ENCODE measurements at places on chromosomes 3 and 15. TPM values are rescaled to one million over a fixed set of nuclear protein-coding genes. Genes with fewer than 3 reads are reported as not detected.

LRRIQ4 gene
- total RNA-seq, result 0.26 TPM

- H3K27ac ChIP-seq, result no peak overlapping the region
- no peaks in the 10 kb centered on the region for H3K27me3 ChIP-seq
- H3K4me1 ChIP-seq, result no peaks in the 10 kb centered on the region
- no peak overlapping the region for H3K4me3 ChIP-seq
These were observed 265.8 kb upstream of the PPP2R3A start for GRCh38 chr3:135699741-135700140.

DNA sequence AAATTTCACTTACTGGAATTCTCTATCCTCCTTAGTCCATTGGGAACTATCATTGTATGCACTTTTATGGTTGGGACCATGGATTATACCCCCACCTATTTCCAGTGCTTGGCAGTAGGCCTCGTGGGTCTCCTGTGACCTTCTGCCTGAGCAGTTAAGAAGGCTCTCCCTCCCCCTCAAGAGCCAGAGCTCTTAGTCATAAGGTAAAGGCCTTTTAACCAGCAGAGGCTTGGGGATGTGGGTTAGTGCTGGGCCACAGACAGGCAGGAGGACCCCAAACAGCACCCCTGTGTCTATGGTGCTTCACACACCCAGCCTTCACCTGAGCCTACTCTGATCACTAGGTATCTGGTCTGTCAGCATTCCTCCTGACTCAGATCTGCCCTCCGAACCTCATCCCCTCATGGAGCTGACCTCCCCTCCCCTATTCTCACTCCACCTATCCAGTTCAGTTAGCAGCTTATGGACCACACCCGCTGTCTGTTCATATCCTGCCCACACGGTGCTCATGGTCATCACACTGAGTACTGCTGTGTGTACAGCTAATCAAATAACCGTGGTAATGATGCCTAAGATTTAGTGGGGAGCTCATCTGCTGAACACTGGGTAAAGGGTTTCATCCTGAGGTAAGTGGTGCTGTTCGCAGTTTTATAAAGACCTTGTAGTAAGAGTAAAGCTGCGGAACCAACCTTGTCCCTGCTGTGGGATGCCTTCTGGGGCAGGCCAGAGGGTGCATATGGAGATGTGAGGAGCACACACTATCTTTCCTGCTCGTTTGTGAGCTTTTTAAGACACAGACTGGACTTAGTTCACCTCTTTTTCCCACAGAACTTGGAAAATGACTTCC lies 40.9 kb downstream of the KLHL18 start:
- no peaks in the 10 kb centered on the region for H3K4me1 ChIP-seq
- peaks cover 29% of the 10 kb centered on the region for H3K36me3 ChIP-seq
- no peak overlapping the region for H3K4me3 ChIP-seq
- peak; percentile 21 for DNase-seq
- H3K27me3 ChIP-seq, result no peaks in the 10 kb centered on the region
- no peak overlapping the region for H3K27ac ChIP-seq

MST1R gene
- total RNA-seq, result 5.3 TPM

- H3K4me3 ChIP-seq, result peak overlapping the region; percentile 77
- H3K36me3 ChIP-seq, result no peaks in the 10 kb centered on the region
- DNase-seq, result no peak
These were observed 31.6 kb upstream of the OR5K4 start for GRCh38 chr3:98322101-98322500.

SNX22 gene
- 4.8 TPM for total RNA-seq

MUC4 gene
- 1.2 TPM for total RNA-seq

DNA sequence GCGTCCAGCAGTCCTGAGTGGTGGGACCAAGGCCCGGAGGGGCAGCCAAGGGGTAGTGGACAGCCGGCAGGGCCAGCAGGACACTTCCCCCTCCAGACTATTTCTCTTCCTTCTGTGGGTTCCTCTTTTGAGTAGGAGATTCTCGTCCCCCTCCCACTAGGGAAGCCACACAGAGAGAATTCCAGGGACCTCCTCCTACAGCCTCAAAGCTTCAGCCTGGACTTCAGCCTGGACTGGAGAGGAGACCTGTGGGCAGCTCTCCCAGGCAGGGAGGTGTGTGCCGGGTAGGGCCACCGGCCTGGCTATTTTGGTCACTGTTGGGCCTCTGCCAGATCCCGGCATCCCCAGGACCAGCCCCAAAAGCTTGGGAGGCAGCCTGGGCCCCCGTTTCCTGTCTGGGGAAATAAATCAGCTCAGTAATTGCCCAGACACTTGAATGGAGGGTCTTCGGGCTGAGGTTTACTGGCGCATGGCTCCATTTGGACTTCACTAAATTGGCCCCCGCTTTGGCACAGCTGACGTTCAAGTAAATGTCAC lies 1.3 kb downstream of the SLC6A6 start:
- H3K4me3 ChIP-seq, result peak overlapping the region; percentile 95
- peaks cover 18% of the 10 kb centered on the region for H3K36me3 ChIP-seq
- no peak overlapping the region for H3K27ac ChIP-seq
- DNase-seq, result no peak

GRCh38 chr3:23435904-23436303 lies 232.8 kb downstream of the UBE2E2 start:
- peaks cover 8% of the 10 kb centered on the region for H3K4me1 ChIP-seq
- DNase-seq, result no peak
- no peak overlapping the region for H3K27ac ChIP-seq
- no peaks in the 10 kb centered on the region for H3K27me3 ChIP-seq

GRCh38 chr15:90421527-90421926 lies 33.5 kb downstream of the IQGAP1 start:
- no peak for DNase-seq
- H3K27ac ChIP-seq, result no peak overlapping the region
- no peaks in the 10 kb centered on the region for H3K27me3 ChIP-seq
- H3K4me3 ChIP-seq, result no peak overlapping the region

ISL2 gene
- 0.33 TPM for total RNA-seq

- H3K4me1 ChIP-seq, result no peaks in the 10 kb centered on the region
- H3K36me3 ChIP-seq, result peaks cover 5% of the 10 kb centered on the region
- no peaks in the 10 kb centered on the region for H3K27me3 ChIP-seq
- no peak for DNase-seq
- H3K4me3 ChIP-seq, result no peak overlapping the region
These were observed 8.8 kb upstream of the MUC20 start for GRCh38 chr3:195711813-195712534.

DNA sequence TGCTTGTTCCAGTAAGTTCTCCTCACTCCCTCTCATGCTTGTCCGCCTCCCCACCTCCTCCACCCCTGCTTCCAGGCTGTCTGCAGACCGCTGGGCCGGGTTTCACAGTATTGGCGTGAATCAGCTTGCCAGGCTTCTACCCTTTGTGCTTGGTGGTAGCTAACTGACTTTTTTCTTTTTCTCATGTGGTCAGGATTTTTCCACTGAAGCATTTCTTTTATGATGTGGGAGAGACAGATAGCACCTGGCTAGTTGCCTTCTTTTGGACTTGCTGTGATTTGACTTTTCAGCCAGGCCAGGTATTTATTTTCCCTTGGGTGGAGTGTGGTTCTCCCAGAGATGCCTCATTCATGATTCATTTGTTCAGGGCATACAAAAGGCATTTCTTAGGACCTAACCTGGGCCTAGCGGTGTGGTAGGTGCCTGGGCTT lies 60.6 kb downstream of the ST6GAL1 start:
- no peaks in the 10 kb centered on the region for H3K27me3 ChIP-seq
- H3K4me1 ChIP-seq, result peaks cover 6% of the 10 kb centered on the region
- DNase-seq, result no peak

SLC28A1 gene
- total RNA-seq, result not detected

GRCh38 chr3:37718632-37719031 lies 143.0 kb upstream of the CTDSPL start:
- H3K4me3 ChIP-seq, result no peak overlapping the region
- no peak overlapping the region for H3K27ac ChIP-seq

- H3K27me3 ChIP-seq, result no peaks in the 10 kb centered on the region
- no peak overlapping the region for H3K27ac ChIP-seq
- DNase-seq, result no peak
- no peak overlapping the region for H3K4me3 ChIP-seq
- H3K36me3 ChIP-seq, result peaks cover 3% of the 10 kb centered on the region
These were observed 22.8 kb upstream of the ALDH1A3 start for GRCh38 chr15:100856867-100857266.

STARD5 gene
- 2.4 TPM for total RNA-seq

DNA sequence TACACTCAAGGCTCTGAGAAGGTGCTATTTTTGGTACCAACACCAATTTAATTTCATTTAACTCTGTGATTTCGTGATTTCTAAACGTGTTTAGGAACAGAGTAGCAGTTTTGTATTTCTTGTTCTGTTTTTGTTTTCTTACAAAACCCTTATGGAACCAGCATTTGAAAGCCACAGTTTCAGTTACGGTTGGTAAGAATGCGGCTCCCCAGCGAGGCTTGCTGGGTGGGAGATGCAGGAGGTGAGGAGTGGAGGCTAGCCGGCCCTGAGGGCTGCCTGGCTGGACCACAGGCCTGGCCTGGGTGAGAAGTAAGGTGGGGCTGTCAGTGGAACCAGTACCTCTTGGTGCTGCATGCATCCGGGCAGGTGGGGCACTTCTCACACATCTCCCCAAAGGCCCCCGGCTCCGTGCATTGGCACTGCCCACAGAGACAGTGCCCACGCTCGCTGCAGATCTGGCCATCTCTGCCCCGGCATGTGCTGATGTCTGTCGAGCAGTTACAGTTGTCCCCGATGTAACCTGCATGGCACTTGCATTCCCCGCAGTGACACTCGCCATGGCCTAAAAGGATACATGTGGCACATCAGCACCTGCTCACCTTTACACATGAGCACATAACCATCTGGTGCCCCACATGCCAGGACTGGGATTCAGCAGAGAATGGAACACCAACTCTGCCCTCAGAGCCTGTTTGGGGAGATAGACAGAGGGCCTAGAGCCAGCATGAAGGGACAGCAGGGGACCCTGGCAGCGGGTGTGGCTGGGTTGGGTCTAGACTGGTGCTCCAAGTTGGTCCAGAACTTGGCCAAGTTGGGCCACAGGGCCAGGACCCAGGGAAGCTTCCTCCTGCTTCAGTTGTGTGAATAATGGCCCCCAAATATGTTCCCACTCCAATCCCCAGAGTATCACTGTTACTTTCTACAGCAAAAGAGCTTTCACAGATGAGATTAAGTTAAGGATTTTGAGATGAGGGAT lies 43.4 kb downstream of the UMPS start:
- peaks cover 74% of the 10 kb centered on the region for H3K36me3 ChIP-seq
- no peak overlapping the region for H3K4me3 ChIP-seq
- H3K27me3 ChIP-seq, result no peaks in the 10 kb centered on the region

DNA sequence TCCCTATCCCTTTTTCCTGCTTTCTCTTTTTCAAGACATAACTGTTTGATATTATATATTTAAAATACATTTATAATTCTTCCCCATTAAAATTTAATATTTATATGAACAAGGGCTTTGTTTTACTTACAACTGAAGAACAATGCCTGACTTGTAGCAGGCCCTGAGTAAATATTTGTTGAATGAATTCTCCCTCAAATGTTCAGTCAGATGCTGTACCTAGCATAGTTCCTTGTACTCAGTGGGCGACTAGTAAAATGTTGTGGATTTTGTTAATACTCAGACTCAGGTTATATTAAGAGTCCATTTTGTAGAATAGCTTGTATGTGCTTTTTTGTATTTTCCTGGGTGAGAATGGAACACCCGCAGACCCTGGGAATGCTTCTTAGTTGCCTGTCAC lies 69.1 kb downstream of the SEC22A start:
- H3K4me3 ChIP-seq, result no peak overlapping the region
- H3K4me1 ChIP-seq, result peaks cover 6% of the 10 kb centered on the region

- no peaks in the 10 kb centered on the region for H3K4me1 ChIP-seq
- no peaks in the 10 kb centered on the region for H3K36me3 ChIP-seq
- H3K4me3 ChIP-seq, result no peak overlapping the region
- no peaks in the 10 kb centered on the region for H3K27me3 ChIP-seq
- DNase-seq, result no peak
These were observed 98.3 kb downstream of the TOP2B start for GRCh38 chr3:25566358-25566920.

DNA sequence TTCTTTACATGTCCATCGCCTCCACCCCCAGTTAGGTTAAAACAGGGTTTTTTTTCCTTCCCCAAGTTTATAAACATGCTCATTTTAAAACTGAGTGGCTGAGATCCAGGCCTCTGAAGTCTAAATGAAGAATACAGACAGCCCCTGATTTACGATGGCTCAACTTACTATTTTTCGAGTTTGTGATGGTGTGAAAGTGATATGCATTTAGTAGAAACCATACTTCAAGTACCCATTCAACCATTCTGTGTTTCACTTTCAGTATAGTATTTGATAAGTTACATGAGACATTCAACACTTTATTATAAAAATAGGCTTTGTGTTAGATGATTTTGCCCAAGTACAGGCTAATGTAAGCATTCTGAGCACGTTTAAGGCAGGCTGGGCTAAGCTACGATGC lies 30.5 kb upstream of the GNB5 start:
- H3K36me3 ChIP-seq, result peaks cover 20% of the 10 kb centered on the region
- no peaks in the 10 kb centered on the region for H3K27me3 ChIP-seq
- no peak for DNase-seq
- no peak overlapping the region for H3K27ac ChIP-seq

All from H9 (cell line).